CD4-positive, alpha-beta T cell treated with Interleukin-10 for 1 hour (primary cell): ENCODE measurements at places on chromosomes 6 and 20.
A peak's percentile ranks its signal among the peaks of the same experiment; 100 is the strongest.

DNA sequence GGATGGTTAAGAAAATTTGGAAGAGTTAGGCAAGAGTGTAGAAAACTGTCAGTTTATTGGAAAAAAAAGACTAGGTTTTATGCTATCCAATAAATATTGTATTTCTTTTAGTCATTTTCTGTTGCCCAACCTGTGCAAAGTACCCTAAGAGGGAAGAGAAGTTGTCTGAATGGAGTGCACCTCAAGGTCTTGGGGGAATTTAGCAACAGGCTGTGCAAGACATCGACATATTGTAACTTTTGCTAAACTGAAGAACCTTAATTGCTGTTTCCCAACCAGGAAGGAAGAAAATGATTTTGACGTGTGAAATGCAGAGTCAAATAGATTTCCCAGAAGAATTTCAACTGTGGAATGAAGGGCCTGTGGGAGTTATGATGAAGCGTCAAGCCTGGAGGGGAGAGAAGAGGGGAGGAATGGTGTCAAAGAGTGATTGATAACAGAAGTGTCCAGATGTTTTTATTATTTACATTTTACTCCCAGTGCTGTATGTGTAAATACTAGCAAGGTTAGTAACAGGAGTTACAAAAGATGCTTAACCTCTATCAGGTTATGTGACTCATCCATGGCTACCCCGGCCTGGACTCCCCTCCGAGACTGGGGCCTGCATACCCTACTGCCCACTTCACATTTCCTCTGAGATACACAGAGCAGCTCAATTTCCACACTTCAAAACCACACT is 246.8 kb downstream of the MYLK4 start:
- DNase-seq: no peak

DNA sequence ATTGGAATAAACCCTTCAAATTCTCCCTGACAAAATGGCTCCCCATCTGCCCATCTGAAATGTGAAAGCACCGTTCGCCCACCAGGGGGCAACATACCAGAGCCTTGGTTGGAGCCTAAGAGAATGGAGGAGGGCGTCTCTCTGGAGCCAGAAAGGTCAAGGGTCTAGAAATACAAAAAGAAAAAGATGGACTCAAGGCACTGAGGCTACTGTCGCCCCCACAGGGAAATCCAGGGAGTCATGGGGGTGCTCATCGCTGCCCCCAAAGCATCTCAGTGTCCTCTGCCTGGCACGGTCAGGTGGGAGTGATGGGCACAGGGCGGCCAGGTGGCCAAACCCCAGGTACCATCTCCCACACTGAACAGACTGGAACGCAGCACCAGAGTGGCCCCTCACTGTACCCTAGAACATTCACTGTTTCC is 136.3 kb downstream of the ZMYND8 start:
- DNase-seq: peak; percentile 45

GRCh38 chr6:104784884-104785283 is 74.8 kb downstream of the HACE1 start:
- no peak for DNase-seq

- peak; percentile 7 for DNase-seq
Measured at GRCh38 chr6:107330168-107330567, 129.2 kb downstream of the PDSS2 start.

DNA sequence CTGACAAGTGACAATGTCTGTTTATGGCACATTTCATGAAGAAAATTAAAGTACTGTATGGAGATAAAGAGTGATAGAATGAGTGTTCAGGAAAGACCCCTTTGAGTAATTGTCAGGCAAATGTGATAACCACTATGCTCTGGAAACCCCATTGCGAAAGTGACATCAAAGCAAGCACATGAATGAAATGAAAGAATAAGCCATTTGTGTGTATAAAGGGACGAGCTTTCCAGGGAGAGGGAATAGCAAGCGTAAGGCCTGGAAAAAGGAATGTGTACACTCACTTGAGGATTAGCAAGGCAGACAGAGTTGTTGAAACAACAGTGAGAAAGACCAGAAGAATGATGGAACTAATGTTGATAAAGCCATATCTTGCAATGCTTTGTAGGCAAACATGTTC is 490.0 kb downstream of the GRIK2 start:
- no peak for DNase-seq

DNA sequence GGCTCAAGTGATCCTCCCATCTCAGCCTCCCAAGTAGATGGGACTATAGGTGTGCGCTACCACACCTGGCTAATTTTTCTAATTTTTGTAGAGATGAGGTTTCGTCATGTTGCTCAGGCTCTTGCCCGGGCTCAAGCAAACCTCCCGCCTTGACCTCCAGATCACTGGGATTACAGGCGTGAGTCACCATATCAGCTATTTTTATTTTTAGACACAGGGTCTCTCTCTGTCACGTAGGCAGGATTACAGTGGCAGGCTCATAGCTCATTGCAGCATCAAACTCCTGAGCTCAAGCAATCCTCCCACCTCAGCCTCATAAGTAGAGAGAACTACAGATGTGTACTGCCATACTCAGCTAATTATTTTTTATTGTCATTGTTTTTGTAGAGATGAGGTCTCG is 41.7 kb downstream of the SLC23A2 start:
- DNase-seq: no peak

- no peak for DNase-seq
Measured at GRCh38 chr20:50645253-50646068, 45.9 kb downstream of the RIPOR3 start.

DNA sequence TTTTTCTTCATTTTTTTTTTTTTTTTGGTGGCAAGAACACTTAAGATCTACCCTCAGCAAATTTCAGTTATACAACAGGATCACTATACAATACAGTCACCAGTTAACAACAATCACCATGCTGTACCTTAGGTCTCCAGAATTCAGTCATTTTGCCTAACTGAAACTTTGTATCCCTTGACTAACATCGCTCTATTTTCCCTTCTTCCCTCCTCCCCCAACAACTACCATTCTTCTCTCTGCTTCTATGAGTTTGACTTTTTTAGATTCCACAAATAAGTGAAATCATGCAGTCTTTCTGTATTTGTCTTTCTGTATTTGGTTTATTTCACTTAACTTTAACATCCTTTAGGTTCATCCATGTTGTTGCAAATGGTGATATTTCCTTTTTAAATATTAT is 42.4 kb upstream of the DOK5 start:
- no peak for DNase-seq

GRCh38 chr6:38021029-38021428 is 201.5 kb downstream of the ZFAND3 start:
- DNase-seq: no peak

GRCh38 chr6:43970913-43971775 is 156.1 kb downstream of the MRPL14 start:
- no peak for DNase-seq

GRCh38 chr6:114195631-114196403 is 147.0 kb downstream of the HS3ST5 start:
- DNase-seq: no peak

GRCh38 chr6:4347877-4348276 is 212.5 kb upstream of the ECI2 start:
- no peak for DNase-seq

GRCh38 chr6:23511817-23512216 is 614.2 kb upstream of the NRSN1 start:
- DNase-seq: no peak

DNA sequence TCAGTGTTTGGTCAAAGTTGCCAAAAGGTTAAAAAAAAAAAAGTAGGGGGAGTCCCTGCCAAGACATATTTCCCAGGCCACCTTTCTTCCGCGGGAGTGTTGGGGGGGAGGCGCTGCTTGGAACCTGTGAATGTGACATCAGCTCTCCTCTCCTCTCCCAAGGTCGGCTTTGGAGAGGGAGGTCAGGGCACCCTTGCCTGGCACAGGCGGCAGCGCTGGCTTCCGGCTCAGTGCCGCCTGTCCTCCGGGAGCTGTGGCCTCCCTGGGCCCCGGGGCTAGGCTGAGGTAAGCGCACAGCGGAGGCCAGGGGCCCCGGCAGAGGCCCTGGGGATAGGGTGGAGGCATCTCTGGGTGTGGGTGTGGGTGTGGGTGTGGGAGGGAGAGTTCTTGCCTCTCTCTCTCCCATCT is 1.9 kb upstream of the EDN1 start:
- no peak for DNase-seq
